ENCODE measurements at places on chromosomes 2 and 18. TPM values are rescaled to one million over a fixed set of nuclear protein-coding genes. Genes with fewer than 3 reads are reported as not detected.

Gene SLC9A4
- not detected for total RNA-seq

- no peak for DNase-seq
Measured at GRCh38 chr2:15839426-15840124, 100.8 kb upstream of the MYCN start.

DNA sequence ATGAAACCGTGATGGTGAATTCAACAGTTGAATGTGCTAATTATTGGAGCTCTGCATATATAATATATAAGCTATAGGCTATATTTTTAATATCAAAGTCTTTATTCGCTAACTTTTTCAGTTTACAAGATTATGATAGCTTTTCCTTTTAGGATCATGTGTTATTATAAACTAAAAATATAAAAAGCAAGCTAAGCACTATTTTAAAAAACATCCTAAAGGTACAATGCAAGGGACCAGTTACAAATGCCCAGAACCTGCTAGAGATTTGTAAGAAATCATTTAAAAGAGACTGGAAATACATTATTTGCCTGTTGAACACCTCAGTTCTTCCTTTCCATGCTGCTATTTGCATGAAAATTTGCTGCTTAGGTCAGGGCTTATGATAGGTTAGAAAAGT is 43.4 kb upstream of the EHBP1 start:
- no peak for DNase-seq

GRCh38 chr18:50069422-50069821 is 125.5 kb downstream of the MYO5B start:
- no peak for DNase-seq

DNA sequence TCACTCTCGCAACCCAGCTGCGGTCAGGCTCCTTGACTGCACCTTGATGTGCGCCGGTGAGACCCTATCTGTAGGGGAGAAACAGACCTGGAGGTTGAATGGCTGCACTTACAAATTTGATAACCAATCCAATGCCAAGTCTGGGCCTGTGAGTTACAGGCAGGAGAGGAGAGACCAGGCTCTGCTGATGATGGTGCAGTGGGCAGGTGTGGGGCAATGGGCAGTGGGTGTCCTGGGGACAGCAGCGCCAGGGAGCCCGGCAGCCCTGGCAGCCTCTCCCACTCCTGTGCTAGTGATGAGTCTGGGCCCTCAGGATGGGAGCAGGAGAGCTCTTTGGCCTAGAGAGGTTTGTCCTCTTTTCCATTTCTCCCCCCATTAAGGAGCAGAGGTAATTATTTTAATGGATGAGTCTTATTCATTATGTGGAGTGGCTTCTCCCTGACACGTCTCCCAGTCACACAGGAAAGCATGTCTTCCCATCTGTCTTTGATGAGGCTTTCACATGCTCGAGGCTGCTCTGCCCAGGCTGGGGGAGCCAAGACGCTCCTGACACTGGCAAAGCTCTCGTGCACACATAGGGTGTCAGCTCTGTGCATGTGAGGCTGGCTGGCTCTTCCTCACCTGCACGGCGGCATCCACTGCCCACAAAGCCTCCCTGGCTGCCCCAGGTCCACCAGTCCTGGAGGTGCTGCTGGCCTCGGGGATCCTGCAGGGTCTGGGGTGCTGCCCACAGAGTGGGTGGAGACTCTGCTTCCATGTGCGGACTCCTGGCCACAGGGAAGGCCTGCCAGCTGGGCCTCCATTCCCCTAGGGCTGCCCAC is 10.0 kb upstream of the ALLC start:
- no peak for DNase-seq

Data from mucosa of descending colon (tissue), 3 donors.